ENCODE measurements at places on chromosomes 13 and 19.

DNA sequence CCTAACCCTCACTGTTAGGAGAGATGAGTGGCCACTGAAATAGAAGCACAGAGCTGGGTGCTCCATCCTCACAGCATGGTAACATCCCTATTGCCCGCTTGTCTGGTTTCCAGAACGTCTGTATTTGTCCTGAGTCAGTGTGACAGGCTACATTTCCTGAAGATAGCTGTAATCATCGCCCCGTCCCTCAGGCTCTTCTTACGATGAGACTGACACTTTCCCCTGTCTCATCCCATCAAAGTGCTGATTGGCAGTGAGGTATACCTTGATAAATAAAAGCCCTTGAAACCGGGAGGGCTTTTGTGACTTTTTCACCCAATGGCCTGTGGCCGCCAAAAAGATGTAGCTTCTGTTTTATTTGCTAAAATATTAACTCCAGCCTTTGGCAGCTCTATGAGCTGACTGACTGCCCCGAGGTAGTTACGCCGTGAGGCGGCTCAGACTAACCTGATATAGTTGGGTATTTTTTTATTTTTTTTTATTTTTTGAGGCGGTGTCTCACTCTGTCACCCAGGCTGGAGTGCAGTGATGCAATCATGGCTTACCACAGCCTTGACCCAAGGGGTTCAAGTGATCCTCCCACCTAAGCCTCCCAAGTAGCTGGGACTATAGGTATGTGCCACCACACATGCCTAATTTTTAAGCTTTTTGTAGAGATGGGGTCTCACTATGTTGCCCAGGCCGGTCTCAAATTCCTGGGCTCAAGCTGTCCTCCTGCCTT is 5.7 kb upstream of the LRRC4B start:
- DNase-seq: no peak

GRCh38 chr13:84946192-84946591 is 853.0 kb downstream of the SLITRK6 start:
- no peak for DNase-seq

GRCh38 chr19:41590936-41591335 is 15.0 kb downstream of the CEACAM21 start:
- no peak for DNase-seq

GRCh38 chr19:41427647-41428480 is 690 bp upstream of the B3GNT8 start:
- peak; percentile 14 for DNase-seq

- DNase-seq: peak; percentile 59
Measured at GRCh38 chr13:98576963-98577835, at the start of gene STK24. Gene STK24 (minus strand): TSS chr13:98577107. CDS start chr13:98576786, 321 bp downstream.

- no peak for DNase-seq
Measured at GRCh38 chr13:85685436-85685835, 113.8 kb downstream of the SLITRK6 start.

- DNase-seq: no peak
Measured at GRCh38 chr19:48122421-48122820, 11.8 kb upstream of the PLA2G4C start.

DNA sequence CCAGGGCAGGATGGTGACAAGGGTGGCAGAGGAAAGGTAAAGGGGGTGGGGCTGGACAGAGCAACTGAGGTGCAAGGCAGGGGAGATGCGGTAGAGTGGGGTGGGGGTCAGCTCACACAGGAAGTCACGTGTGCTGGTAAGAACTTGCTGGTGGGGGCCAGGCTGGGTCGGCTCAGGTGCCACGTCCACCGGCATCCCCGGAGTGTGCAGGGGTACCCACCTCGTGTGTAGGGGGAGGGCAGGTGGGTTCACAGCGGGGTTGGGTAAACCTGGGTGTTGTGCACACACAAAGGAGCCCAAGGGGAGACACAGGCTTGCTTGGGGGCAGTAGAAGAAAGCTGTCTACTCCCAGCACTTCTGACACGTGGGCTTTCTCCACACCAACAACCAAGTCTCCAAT is 2.9 kb downstream of the ZNF835 start:
- DNase-seq: no peak

DNA sequence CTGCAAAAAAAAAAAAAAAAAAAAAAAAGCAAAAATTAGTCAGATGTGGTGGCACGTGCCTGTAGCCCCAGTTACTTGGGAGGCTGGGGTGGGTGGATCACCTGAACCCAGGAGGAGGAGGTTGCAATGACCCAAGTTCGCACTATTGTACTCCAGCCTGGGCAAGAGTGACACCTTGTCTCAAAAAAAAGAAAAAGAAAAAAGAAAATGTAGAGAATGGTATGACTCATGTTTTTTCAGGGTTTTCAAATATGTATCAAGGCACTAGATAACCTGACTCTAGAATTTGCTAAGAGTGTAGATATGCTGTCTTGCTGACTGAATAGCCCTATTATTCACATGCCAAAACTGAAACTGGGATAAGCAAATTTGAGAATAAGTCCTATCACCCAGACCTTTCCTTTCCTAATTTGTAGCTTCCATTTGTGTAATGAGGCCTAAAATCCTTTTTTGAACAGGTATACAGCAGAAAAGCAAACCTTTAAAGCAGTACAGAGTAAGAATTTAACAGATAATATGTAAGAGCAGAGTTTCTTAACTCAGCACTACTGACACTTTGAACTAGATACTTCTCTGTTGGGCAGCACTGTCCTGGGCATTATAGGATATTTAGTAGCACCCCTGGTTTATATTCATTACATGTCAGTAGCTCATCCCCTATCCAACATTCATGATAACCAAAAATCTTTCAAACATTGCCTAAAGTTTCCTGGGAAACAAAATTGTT is 108.6 kb downstream of the ELF1 start:
- no peak for DNase-seq

GRCh38 chr13:30241532-30241931 is 65.8 kb downstream of the KATNAL1 start:
- DNase-seq: no peak

- no peak for DNase-seq
Measured at GRCh38 chr19:14561847-14562351, 10.0 kb downstream of the NDUFB7 start.

- no peak for DNase-seq
Measured at GRCh38 chr19:47406711-47407416, 12.5 kb downstream of the MEIS3 start.

- no peak for DNase-seq
Measured at GRCh38 chr19:52722062-52723003, 12.5 kb downstream of the ZNF611 start.

- no peak for DNase-seq
Measured at GRCh38 chr13:71638751-71639150, 228.3 kb downstream of the DACH1 start.

DNA sequence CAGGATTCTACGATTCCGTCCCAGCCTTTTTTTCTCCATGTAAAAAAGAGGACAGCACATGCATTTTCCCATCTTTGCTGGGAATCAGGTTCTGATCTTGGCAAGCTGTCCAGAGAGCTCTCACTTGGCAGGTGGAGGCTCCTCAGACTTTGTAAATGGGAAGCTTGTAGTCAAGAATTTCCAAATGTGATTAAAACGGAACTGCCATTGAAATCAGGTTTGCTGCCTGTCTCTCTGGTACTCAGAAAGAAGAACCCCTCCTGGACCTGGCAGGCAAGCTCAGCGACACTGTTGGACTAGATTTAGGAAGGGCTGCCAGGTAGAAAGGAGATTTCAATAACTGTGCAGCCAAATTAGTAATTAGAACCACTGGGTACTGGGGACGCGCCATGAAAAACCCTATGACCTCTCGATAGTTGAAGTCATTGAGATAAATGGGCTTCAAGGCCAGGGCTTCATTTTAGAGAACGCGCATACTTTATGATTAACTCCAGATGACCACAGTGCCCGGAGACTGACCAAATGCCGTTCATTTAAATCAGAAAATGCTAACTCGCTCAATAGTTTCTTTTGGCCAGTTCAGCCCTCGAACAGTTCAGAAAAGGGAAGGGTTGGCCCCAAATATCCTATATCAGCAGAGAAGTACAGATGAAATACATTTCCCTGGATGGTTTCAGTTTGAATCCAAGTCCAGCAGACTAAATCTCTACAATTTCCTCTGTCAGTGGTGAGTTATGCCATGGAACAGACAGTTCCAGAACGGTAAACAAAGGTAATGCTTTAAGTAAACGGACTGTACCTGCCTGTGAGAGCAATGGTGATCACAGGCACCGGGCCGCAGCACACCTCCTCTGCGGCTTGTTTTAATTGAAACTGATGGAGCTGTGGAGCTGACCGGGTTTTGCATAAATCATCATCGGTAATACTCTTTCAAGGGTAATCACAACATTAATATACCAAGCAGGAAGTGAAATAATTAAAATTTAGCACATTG is 517.4 kb downstream of the RFC3 start:
- no peak for DNase-seq

DNA sequence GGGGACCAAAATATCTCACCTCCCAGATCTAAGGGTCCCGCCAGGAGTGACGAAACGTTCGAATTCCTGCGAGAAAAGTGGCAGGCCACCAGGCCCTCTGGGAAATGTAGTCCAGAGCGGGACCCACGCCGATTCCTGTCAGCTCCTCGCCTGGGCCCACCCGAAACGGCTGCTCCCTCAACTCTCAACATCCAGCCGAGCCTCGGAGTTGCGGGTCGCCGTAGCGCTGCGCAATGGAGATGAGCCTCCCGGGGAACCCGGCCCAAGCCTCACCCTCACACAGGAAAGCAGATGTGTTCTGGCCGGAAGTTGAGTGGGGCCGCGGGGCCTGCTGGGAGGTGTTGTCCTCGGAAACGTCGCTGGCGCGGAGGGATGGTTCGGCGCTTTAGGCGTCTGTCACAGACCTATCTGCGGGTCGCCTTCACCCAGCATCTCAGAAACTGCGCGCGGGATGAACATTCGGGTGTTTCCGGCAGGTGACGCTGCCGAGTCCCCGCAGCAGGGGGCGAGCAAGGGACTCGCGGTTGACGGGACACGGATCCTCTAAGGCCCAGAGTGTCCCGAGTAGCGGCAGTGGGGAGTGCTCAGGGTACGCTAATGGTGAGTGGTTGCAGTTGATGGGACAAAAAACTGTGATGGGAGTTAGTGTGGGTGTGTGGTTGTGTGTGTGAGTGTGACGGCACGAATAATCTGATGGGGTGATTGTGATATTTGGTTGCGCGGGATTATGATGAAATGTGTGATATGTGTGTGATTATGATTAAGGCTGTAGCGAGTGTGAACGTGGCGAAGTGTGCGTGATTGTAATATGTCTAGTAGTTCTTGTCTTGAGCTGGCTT is at the start of the genes ZNF568 and ZNF829:
ZNF568 (plus strand) TSS at position 341 of the 839 bp plus-strand sequence. CDS start 6,439 bp downstream, outside the sequence.
ZNF829 (minus strand) TSS at position 300 of the 839 bp plus-strand sequence. CDS start 1,124 bp downstream, outside the sequence.
- DNase-seq: peak; percentile 83

DNA sequence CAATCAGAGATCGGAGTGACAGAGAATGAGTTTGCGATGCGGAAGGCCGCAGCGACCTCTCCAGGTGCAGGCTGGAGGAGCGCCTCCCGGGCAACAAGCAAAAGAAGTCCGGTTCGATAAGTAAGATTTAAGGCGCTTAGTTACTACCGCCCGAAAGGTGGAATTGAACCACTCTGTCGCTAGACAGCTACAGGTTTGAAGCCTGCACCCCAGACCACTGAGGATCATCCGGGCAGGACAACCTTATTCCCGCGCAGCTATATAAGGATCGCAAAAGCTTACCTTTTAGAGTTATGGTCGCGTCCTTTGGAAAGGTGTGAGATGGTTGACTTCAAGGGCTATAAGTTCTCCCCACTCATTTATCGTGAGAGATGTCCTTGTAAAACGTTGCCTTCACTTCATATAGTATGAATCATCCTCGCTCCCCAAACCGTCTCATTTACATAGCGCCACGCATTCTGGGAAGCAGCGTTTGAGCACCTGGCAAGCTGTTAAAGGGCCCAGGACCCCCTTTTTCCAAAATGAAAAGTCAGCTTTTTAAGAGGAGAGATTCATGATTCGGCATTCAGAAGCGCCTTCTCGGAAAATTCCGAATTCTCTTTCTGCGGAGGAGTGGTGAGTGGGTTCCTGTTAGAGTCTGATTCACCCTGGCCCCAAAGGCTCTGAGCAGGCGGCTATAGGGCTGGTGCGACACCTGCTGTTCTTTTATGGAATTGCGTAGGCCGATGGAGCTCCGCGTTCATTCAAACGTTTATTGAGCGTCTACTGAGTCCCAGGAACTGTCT is 10.8 kb downstream of the FOSB start:
- peak; percentile 90 for DNase-seq

DNA sequence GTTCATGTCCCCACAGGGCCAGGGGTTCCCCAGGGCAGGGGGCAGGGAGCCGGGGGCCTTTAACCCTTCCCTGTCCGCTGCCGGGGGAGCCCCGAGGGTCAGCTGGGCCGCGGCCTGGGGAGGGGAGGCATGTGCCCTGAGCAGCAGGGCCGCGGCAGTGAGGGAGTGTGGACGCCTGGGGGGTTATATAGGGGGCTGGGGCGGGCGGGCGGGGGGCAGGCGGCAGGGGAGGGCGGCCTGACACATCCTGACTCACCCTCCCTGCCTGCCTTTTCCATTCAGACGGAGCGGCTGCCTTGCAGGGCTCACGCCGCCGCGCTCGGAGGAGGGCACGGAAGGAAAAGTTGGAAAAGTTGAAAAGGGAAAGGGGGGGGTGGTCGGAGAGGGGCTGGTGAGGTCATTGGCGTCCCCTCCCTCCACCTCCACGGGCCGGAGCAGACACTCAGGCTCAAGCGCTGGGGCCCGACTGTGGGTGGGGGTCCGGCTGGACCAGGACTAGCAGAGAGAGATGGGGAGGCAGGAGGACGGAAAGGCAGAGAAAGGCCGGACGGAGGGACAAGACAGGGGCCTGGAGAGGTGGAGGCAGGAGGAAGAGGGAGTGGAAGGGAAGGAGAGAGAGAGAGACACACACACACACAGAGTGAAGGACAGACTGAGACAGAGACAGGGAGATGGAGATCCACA is at the start of gene IL11:
IL11 (minus strand) TSS at position 159 of the 684 bp plus-strand sequence; CDS start at position 6, 153 bp downstream.
- DNase-seq: no peak

- DNase-seq: no peak
Measured at GRCh38 chr13:45136741-45137504, 16.6 kb downstream of the GTF2F2 start.

GRCh38 chr13:50026788-50027473 is 11.7 kb downstream of the KCNRG start:
- no peak for DNase-seq

DNA sequence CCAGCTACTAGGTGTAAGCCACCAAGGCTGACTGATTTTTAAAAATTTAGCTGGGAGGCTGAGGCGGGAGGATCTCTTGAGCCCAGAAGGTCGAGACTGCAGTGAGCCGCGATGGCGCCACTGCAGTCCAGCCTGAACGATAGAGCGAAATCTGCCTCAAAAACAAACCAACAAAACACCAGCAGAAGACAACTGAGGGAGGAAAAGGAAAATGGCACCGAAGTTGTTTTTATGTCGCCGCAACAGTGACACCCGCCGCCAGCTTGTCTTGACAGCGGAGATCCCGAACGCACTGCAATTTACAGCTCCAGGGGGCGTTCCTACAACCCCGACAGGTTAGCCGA is 298 bp upstream of the FAM98C start:
- no peak for DNase-seq

- no peak for DNase-seq
Measured at GRCh38 chr19:679418-680286, 3.5 kb downstream of the FSTL3 start.

DNA sequence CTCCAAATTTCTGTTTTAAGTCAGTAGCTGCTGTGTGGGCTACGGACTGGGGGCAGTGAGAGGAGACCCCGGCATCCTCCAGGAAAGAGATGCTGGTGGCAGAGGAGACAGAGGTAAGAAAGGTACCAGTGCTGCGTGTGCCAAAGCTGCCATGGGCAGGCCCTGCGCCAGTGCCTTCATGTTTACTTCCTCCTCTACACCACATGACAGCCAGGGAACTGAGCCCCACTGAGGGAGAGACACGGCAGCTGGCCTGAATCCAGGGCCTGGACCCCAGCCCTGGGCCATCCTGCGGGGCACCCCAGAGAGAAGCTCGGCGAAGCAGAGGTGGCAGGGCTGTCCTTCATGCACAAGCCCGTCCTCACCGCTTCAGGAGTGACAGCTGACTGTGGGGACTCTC is 22.7 kb upstream of the CCNP start:
- no peak for DNase-seq

- DNase-seq: no peak
Measured at GRCh38 chr19:16599655-16600346, 27.6 kb upstream of the SLC35E1 start.

GRCh38 chr19:41612483-41612882 is 14.4 kb downstream of the CEACAM4 start:
- no peak for DNase-seq

Data from stimulated activated CD4-positive, alpha-beta T cell treated with anti-CD3 and anti-CD28 coated beads, Interleukin-2, amount 100 ng/mL, for 48 hours (primary cell).